ENCODE measurements at places on chromosomes 16 and 17.

- no peak for DNase-seq
Measured at GRCh38 chr16:27374804-27375425, 27.1 kb upstream of the IL21R start.

DNA sequence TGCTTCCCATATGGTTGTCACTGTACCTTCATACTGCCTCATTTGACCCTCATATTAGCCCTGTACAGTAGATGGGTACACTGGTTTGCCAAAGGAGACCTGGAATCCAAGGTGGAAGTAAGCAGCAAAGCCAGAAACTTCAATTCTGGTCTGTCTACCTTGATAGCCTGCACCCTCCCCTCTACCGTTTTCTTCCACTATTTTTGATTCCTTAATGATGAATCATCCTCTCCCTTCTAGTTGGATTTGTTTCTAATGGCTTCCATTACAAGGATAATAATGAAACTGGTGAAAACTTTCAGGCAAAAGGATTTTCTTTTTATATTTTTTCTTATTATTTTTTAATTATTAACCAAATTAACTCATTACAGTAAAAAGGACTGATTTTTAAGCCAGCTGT lies 17.3 kb downstream of the TAC4 start:
- no peak for DNase-seq

DNA sequence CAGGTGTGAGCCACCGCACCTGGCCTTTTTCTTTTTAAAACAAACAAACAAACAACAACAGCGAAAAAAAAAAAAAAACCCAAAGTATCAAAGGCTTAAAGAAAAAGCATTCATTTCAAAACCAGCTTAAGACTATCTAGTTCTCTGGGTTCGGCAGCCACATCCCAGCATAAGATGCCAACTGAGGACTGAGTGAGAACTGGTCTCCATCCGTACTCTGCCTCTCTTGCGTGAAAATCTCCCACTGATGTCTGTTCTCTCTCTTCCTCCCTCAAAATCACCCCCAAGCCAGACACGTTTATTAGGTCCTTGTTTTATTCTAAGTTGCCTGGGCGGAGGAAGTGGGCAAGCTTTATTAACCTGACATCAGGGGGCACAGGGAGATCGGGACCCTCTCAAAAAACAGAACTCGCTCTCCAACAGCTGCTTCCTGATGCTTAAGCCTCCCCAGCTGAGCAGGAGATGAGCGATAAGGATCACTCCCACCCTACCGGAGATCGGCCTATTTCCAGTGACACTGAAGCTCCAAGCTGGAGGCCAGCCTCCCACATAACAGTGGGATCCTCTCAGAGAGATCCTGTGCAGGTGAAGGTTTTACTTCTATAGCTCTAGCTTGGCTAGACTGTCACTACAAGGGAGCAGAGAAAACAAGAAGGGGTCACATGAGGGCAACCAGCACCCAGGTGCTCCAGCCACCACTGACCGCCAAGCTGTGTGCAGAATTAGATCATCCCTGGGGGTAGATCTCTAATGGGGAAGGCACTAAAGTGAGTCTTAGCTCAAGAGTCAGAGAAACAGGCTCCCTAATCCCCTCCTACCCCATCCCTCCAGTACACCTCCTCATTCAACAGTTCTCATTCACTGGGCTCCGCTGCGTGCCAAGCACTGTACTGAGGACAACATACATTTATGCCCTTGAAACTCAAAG lies 13.6 kb downstream of the CDC42EP4 start:
- no peak for DNase-seq

DNA sequence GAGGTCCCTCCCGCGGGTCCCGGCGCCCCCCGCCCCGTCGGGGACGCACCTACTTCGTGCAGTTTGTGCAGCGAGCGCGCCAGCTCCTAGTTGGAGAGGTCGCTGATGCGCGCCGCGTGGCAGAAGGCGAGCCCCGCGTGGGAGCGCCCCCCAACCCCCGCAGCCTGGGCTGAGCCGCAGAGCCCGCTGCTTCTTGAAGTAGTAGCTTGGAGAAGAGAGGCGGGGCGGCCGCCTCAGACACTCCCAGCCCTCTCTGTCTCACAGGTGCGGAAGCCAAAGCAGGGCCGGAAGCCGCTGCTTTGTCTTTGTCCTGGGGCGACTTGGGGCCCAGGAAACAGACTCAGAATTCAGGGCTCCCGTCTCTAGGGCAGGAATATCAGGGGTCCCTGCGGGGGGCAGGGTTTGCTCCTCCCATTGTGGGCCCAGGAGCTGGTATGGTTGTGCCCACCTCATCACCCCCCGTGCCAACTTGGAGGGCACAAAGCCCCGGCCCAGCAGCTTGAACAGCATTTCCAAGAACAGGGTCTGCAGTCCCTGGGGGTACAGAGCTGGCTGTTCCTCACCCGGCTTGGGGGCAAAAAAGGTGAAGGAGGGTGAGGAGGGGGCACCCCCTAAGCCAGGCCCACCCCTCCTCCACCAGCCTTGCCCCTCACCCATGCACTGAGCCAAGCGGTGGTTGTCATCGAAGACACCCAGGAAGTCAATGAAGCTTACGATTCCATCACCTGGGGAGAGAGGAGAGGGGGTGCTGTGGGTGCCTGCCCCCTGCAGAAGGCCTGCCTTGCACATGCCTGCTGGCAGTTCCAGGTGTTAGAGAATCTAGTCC lies 13.5 kb downstream of the SPATA32 start:
- DNase-seq, result peak; percentile 40

GRCh38 chr16:51151435-51151960 lies 428 bp upstream of the SALL1 start:
- DNase-seq, result peak; percentile 5

- no peak for DNase-seq
Measured at GRCh38 chr16:51201604-51202003, 50.5 kb upstream of the SALL1 start.

- DNase-seq, result peak; percentile 35
Measured at GRCh38 chr17:42920922-42921321, 20.3 kb downstream of the G6PC1 start.

DNA sequence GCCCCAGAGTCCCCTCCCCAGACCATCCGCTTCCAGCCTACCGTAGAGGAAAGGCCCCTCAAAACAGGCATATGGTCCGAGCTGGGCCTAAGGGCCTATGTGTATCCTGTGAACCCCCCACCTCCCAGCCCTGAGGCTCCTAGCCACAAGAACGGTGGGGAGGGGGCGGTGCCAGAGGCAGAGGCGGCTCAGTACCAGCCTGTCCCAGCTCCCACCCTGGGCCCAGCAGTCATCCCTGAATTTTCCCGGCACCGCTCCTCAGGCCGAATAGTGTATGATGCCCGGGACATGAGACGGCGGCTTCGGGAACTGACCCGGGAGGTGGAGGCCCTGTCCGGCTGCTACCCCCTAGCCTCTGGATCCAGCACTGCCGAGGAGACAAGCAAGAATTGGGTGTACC lies 1.1 kb downstream of the SPEM1 start:
- no peak for DNase-seq

GRCh38 chr17:49390548-49391324 lies 23.9 kb downstream of the PHB1 start:
- no peak for DNase-seq

DNA sequence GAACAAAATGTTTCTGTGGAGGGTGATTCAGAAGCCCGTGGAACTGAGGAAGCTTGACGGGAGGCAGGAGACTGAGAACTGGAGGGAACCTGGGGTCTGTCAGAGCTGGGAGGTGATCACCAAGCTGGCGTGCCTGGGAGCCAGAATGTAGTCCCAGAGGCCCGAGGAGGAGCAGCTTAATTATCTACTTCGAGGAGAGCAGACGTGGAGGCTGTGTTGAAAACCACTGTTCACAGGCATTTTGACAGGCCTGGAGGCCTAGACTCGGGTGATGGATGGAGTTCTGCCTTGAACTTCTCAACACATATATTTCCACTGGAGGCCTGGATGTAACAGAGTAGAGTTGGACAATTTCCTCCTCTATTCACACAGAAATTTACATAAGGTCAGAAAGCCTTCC lies 177.7 kb upstream of the SALL1 start:
- no peak for DNase-seq

DNA sequence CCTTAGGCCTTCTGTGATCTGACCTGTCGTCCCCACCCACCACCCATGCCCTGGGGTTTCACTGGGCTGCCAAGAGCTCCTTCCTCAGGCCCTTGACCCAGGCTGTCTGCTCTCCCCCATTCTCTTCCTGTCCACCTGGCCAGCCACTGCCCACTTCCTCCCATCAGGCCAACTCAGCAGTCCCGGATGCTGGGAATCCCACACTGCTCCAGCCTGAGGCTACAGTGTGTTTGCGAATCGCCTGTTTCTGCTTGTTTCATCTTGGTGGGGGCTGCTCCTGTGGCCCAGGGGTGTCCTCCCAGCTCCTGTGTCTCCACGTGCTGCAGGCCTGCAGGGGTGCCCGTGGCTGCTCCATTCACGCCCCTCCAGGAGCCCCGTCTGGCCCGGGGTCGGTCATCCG lies 839 bp upstream of the METRN start:
- DNase-seq, result no peak

DNA sequence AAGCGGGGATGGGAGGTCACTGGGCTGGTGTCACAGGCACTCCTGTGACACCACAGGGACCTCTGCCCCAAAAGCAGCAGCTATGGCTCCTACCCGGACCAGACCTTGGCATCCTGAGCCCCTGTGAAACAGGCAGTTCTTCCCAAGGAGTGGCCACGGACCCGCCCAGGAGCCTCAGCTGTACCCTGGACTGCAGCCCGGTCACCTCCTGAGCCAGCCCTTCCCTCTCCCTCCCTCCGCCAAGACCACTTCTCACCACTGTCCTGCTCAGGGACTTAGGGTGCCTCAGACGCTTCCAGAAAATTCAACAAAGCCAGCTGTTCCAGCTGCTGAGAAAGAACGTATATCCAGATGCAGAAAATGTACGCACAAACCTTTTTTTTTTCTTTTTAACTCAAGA lies 13.9 kb upstream of the NCBP3 start:
- no peak for DNase-seq

GRCh38 chr17:65167566-65167965 lies 30.4 kb downstream of the RGS9 start:
- no peak for DNase-seq

DNA sequence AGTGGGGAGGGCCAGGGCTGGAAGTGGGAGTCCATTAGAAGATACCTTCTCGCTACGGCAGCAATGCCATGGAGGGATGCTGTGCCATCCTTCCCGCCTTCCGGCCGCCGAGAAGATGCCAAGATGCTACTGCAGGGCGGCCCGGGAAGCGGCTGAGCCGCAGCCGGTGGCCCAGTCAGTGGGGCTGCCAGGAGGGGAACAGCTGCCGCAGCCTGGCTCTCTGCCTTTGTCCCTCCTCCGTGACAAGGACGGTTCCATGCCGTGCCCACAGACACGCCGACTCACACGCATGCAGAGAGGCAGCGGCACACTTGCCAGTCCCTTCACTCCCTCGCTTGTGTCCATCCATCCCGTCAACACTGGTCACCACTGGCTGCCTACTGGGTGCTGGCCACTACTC lies 20.2 kb upstream of the NCBP3 start:
- DNase-seq, result no peak

- no peak for DNase-seq
Measured at GRCh38 chr17:40696651-40697072, 6.9 kb downstream of the KRT24 start.

DNA sequence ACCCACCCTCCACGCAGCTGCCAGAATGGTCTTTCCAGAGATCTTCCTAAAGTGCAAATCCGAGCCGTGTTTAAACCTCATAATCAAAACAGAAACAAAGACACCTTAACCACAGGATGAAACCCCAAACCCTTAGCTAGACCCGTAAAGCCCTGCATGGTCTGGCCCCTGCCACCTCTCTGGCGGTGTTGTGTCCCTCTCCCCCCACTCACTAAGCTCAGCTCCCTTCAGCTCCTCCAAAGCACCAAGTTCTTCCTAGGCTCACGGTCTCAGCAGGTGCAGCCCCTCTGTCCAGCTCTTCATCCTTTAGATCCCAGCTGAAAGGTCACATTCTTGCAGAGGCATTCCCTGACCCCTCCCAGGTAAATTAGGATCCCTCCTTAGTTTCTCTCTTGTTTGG lies 4.4 kb upstream of the NXPH3 start:
- no peak for DNase-seq

GRCh38 chr17:45311760-45312476 lies 4.9 kb downstream of the MAP3K14 start:
- DNase-seq, result no peak

DNA sequence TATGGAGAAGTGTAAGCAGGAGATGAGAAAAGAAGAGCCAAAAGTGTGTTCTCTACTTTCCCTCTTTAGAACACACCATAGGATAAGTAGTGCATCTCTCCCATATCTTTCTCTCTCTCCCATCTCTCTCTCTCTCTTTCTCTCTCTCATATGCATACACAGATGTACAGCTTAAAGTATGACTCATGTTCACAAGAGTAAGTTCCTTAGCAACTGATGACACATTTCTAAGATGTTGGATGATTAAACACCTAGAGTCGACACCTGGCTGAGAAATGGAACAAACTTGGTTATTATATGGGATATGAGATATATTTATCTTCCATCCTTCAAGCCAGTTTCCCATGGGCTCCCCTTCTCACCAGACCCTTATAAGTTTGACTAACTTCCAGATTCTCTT lies 113.5 kb downstream of the TMEM132E start:
- no peak for DNase-seq

DNA sequence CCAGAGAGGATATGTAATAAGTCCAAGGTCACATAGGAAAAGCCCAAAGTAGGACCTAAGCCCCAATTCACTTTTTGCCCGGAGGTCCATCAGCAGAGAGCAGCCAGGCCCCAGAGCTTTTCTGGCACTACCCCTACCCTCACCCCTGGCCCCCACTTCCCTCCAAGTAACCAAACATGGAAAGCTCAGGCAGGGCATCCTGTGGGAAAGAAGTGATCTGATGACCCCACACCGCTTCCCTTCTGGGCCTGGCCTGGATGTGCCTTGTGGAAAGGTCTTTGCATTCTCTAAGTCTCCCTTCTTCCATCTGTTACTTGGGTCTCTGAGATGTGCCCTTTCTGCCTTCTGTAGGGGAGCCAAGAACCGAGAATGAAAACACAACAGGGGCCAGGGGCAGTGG lies 136.9 kb downstream of the TMEM132E start:
- no peak for DNase-seq

- no peak for DNase-seq
Measured at GRCh38 chr17:38608648-38609047, 2.9 kb upstream of the SRCIN1 start.

GRCh38 chr16:8730335-8730915 lies 56.0 kb downstream of the ABAT start:
- DNase-seq, result no peak

DNA sequence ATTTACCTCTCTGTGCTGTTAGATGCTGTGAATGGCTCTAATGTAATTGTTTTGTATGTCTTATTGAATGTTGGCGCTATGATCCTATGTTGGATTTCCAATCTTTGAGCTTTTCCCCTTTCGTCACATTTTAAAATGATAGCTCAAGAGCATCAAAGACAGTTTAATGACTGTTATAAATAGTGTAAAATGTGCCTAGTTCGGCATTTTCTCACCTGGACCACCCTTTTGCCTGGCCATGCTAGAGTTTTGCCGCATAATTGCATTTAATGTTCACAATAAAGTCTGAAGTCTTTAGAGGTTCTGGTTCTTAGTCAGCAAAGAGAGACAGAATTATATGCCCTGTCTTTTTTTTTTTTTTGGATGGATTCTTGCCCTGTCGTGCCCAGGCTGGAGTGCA lies 155.2 kb downstream of the SNX29 start:
- no peak for DNase-seq

- DNase-seq, result no peak
Measured at GRCh38 chr17:7336240-7337175, at the start of gene ACAP1. ACAP1 (plus strand) TSS chr17:7336529; CDS start chr17:7336735, 206 bp downstream.

- no peak for DNase-seq
Measured at GRCh38 chr17:67810464-67810863, 14.8 kb upstream of the BPTF start.

Data from NCI-H1436 treated with DMSO at 0.1 percent for 48 hours (cell line).